Lower leg skin (tissue), 4 donors: ENCODE measurements at places on chromosomes 1 and 21.

GRCh38 chr21:36175771-36176565 lies 19.3 kb downstream of the DOP1B start:
- no peak for DNase-seq

DNA sequence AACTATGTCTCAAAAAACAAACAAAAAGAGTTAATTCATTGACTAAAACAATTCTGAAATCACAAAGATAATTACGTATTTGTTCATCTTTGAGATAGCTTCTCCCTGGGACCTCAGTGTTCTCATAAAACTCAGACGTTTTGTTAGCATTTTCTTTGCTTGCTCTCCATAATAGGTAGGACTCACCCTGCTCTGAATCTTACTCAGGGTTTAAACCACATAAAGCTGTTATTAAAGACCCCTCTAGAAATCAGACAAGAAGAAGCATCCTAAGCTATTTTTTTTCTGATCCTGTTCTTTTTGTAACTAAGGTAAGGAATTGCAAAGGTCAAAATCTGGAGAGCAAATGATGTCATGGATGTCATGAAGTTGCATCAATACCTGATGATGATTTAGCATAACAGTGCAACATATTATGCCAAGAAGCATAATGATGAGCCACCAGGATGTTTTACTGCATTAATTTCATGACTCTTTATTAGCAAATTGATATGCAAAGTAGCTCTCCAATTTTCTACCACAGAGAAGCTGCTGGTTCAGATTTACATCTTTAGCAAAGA lies 2.4 kb downstream of the FBXO42 start:
- DNase-seq: no peak

DNA sequence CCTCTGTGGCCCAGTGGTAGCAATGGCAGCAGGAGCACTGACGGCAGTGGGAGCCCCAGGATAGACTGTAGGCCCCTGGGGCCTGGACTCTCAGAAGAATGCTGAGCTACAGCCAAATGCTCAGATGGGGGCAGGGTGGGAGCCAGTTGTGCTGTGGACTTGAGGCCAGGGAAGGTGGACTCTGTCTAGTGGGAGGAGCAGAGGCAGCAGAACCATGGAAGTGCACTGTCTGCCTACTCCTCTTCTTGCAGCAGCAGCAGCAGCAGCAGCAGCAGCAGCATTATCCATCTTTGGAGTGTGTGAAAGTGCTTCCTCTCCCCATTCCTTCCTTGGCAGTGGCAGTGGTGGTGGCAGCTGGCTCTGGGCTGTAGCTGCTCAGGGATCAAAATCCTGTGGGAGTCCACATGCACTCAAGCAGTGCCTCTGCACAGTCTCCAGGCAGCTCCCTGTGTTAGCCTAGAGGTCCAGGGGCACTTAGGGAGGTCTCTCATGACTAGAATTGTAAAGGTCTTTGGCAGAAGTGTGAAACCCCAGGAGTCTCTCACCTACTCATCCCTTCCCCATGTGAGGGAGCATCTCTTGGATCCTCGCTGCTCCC lies 917.9 kb upstream of the B3GALT2 start:
- DNase-seq: no peak

DNA sequence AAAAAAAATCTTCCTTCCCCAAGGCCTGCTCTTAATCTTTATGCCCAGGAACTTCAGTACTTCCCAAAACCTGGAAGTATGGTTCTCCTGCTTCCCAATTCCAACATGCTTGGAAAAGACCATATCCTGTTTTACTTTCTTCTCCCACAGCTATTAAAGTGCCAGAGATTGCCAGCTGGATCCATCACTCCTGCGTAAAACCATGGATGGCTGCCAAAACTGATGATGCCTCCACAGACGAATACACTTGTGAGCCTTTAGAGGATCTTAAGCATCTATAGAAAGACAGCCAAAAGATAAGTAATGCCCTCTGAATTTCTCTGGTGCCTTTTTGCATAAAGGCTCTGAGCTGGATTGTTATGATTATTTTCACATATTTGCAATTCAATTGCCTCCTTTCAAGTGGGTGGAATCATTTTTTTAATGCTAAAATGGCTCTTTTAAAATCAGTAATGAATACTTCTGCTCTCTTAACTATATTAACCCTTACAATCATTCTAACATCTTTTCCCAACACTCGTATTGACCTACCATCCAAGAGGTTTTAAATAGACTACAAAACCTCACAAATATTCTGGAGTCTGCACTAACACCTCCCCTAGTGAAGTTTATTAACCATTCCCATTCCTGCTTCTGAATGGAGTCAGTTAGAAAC lies 1807.8 kb downstream of the BRINP3 start:
- DNase-seq: no peak

- DNase-seq: no peak
These were observed 103.7 kb downstream of the CCDC185 start for GRCh38 chr1:223496883-223497282.

DNA sequence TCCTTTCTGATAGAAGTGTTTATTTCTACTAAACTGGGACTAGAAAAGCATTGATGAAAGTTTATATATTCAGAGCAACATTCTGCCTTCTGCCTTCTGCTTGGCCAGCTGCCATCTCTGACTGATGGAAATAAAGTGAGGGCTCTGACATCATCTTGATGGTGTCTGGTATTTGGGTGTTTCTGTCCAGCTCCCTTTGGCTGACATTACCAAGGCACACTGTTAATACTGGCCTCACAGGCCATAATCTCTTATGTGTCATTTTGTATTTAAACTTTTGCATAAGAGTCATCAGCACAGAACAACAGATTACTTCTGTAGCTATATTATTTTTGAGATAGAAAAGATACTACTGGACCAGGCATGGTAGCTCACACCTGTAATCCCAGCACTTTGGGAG lies 216.9 kb downstream of the RYR2 start:
- no peak for DNase-seq

GRCh38 chr1:89633248-89633799 lies 404 bp downstream of the LRRC8C start:
- DNase-seq: peak; percentile 90

- DNase-seq: no peak
These were observed 29.2 kb downstream of the NID1 start for GRCh38 chr1:236035681-236036101.

DNA sequence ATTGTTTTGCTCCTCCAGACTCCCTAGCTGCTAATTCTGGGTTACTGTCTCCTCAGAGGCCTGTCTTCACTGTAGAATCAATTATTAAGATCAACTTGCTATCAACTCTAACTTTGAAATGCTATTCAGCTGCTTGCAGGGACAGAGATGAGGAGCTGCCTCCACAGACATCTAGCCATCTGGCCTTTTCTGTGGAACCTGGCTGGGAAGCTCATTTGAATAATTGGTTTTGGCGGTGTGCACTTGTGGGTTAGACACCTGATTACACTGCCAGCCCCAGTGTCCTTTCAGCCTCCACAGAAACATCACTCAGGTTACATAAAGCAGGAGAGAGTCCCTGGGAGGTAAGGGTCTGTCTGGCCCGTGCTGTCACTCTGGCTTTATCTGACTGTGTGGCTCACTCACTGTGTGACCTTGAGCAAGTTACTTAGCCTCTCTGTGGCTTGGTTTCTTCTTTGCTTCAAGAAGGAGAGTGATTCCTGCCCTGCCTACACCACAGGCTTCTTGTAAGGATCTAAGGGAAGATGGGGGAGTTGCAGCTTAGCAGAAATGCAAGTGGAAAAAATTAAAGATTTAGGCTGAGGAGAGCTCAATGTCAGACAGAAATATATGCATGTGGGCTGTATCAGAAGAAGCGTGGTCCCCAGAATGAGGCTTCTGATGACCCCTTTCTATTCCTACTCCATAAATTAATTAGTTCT lies 131.6 kb downstream of the BEND5 start:
- DNase-seq: no peak

GRCh38 chr1:95012389-95012788 lies 60.4 kb downstream of the ALG14 start:
- no peak for DNase-seq

- no peak for DNase-seq
These were observed 5.1 kb upstream of the DESI2 start for GRCh38 chr1:244647819-244648218.

DNA sequence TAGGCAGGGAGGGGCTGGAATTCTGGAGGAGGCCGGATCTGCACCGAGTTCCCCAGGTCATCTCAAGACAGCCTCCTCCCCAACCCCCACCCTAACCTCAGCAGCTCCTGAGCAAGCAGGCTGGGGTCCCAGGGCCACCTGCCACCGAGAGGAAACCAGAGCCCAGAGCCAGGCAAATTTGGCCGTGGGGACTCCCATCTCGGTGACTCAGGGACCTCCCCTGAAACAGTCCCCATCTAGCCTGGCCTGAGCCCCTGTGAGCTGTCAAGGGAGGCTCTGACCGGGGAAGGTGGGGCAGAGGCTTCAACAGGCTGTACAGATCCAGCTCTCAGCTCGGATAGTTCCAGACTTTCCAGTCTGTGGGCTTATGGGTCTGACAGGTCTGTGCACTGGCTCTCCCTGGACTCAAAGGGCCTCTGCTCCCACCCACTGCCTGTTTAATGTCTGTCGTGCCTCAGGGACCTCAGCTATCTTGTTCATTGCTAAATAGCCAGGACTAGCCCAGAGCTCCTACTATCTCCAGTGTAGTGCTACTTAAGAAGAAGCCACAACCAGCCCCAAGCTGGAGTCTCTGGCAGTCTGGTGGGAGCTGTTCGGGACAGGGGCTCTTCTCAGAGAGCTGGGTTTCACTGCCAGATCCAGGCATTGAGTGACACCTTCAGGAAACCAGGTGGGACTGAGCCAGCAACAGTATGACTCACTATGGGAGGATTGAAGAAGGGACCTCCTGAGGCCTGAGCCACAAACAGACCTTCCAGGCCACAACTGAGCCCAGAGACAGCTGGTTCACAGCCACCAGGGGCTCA lies 25.6 kb downstream of the MATN1 start:
- DNase-seq: peak; percentile 88

DNA sequence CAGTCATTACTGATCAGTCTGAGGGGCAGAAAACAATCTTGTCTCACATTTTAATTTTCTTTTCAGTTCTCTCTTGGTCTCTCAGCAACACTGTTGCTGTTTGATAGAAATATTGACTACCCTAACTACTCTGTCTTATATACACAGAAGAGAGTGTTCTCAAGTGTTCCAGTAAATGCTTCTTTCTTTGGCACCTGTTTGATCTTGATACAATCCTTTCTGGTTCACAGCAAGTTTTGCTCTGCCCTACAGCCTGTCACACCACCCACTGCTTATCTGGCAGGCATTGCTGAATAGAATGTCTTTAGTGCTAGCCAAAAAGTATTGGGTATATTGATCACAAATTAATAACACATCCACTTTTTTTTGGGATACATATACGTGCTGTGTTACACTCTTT lies 75.7 kb upstream of the WLS start:
- no peak for DNase-seq

DNA sequence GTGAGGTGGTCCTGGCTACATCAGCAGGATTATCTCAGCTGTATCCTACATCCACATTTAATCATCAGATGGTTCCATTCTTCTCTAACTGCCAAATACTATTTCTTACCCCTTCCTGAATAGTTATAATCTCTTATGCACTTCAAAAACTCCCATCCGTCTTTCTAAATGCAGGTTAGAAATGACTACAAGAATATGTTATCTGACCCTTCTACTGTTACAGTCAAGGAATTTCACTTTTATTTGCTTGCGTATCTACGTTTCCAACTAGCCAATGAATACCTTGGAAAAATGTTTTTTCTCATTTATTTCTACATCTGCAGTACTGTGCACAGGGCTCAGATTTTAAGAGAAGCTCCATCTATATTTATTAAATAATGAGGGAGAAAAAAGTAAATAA lies 709.9 kb downstream of the KCNT2 start:
- DNase-seq: no peak

DNA sequence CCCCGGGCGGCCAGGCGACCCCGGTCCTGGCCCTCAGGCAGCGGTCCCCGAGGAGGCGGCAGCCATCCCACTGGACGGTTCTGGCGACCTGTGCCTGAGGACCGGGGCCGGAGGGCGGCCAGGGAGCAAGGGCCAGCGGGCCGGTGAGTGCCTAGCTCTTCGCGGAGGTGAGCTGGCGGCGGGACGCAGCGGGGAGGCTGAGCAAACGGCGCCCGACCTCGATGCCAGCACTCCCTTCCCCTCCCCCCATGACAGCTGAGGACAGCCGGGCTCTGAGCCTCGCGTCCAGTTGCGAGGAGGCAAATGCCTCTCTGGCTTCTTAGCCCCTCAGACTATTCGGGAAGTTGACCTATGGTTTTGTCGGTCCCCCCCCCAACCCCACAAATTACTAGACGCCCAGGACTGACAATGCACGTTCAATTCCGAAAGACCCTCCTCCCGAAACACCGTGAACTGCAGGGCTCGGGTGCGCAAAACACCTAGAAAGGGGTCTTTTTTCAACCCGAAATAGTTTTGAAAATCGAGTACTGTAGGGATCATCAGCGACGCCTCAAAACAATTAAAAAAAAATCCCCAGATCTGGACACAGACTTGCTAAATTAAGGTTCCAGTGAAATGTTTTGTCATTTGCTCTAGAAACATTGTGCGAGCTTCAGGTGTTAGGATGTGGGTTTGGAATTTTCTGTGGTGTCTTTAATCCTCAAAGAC lies 8.3 kb downstream of the CDKN2C start:
- DNase-seq: peak; percentile 92

DNA sequence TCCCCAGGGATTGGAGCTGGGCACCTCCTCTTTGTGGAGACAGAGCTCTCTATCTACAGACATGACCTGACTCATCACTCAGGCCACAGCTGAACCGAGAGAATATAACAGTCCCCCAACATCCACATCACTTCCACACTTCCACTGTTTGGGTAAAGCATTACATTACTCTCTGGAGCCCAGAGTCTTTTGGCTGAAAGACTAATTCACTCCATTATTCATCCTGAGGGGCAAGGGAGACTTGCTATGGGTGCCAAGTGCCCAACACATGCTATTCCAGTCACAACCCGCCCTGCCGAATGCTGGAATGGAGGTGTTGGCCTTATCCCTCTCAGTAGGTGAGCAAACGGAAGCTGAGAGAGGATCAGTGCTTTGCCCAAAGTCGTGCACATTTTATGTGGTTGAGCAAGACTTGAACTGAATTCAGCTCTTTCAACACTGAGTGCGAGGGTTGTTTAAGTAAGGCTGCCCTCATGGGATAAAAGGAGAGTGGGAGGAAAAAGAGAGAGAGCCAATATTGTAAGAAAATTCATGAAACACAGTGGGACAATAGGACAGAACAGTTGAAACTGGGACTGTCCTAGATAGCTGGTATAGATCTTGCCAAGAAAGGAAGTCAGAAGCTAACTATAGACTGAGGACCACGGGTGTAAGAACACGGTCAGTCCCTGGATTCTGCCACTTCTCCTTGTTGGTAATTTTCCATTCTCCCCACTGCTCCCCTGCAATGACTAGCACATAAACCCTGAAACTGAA lies 13.5 kb upstream of the CHI3L1 start:
- no peak for DNase-seq
